ENCODE measurements at places on chromosomes 13 and 19.

- no peak for DNase-seq
These were observed 16.5 kb downstream of the LSM4 start for GRCh38 chr19:18306209-18306887.

- DNase-seq: no peak
These were observed 400.5 kb upstream of the PCDH9 start for GRCh38 chr13:67630640-67631039.

DNA sequence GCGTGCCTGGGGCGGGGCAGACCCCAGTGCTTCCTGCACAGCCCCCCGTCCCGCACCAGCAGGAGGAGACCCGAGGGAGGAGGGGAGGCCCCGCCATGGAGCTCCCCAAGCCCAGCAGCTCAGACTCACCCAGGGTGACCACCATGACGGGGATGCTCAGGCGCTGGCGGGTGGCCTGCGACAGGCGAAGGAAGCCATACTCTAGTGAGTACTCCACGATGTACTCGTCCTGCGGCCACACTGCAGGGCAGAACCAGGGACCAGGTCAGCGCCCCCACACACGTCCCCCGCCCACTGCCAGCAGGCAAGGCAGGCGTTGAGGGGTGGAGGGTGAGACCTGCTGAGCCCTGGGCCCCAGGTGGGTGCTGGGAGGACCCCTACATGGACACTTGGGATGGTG, 8.6 kb downstream of the TMEM259 start:
- no peak for DNase-seq

GRCh38 chr19:1001538-1002166, 1.4 kb downstream of the GRIN3B start:
- no peak for DNase-seq

GRCh38 chr13:74816737-74817136, 665.2 kb downstream of the TBC1D4 start:
- no peak for DNase-seq

GRCh38 chr19:43983544-43983911, 460 bp upstream of the ZNF155 start:
- no peak for DNase-seq

DNA sequence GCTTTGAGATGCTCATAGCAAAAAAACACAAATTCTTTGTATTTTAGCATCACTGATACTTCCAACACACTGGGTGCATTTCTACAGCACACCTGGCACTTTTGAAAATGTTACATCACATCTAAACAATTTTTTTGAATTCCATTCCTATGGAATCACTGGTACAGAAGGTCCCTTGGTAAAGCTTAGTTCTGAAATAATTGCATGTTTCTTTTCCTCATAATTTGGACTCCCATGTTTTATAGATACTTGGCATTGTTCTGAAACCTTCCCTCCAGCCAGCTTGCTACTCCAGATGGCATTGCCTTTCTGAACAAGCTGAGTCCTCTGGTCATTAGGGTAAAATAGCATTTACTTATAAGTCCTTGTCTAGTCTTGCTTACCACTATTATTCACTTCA, 481.3 kb upstream of the GPC6 start:
- no peak for DNase-seq

GRCh38 chr19:29812080-29812880, 489 bp downstream of the CCNE1 start:
- DNase-seq: no peak

- no peak for DNase-seq
These were observed 56.1 kb upstream of the ATXN8OS start for GRCh38 chr13:70051531-70051930.

- no peak for DNase-seq
These were observed 644 bp upstream of the RAVER1 start for GRCh38 chr19:10333758-10334587.

DNA sequence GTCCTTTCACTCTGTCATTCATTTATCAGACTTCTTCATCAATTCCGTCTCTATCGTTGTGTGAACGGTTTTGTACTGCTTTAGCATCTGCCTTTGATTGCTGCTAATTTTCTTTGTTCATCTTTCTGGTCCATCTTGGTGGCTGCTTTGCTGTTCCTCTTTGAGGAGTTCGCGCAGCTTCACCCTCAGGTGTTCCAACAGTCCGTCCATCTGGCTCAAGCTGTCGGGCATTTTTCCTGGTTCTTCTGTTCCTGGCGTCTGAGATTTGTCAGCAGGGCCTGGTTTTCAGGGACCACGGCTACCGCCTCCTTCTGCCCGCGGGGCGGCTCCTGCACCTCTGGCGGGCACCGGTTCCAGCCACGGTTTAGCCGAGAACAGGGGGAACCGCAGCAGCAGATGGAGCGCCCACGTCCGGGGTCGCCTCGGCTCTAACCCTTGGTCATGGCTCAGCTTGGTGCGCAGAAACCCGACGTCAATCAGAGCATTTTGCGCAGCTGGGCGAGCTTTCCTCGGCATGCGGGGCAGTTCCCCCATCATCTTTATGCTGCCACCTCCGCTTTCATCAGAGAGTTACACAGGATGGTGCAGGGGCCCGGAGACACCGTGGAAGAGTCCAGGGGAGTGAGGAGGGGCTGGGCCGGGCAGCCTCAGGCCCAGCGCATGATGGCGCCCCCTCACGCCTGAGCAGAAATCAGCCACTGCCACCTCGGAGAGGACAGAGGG, 89.5 kb downstream of the ZNF100 start:
- DNase-seq: no peak

- DNase-seq: no peak
These were observed 3.2 kb downstream of the SERPINE3 start for GRCh38 chr13:51342706-51343105.

GRCh38 chr13:114166381-114167131, 12.5 kb upstream of the CFAP97D2 start:
- DNase-seq: no peak

GRCh38 chr13:20828539-20829364, 55.0 kb upstream of the EEF1AKMT1 start:
- DNase-seq: no peak

All from esophagus squamous epithelium (tissue), 5 donors.